ENCODE measurements at places on chromosomes 3 and 15.

DNA sequence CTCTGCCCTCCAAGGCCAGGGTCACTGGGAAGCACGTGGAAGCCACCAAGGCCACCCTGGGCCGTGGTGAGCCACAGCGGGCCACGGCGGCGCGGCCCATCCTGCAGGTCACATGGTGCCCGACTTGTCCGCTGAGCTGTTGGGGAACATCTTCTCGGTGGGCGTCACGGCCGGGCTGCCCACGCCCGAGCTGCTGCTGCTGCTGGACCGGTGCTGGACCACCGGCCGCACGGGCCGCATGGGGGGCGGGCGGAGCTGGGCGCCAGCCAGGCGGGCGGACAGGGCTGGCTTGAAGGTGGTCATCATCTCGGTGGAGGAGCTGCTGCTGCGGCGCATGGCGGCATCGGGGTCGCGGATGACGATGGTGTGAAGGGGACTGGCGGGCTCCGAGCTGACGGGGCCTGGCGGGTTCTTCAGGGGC is 22.1 kb upstream of the RAD18 start:
- no peak for DNase-seq

DNA sequence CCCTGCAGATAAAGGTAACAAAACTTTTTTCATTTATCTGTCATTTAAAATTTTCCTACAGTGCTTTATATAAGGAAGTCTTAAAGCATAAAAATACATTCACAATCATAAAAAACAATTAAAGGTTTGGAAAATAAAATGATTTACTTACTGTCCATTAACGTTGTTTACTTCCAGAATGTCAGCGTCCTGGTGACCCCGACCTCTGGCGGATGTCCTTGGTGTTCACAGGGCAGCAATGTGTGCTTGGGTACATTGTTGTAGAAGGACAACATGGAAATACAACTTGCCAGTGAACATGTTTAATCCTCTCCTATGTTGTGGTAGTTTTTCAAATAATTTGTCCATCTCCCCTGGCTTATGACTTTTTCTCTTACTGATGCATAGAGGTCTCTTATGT is 168.8 kb upstream of the NDN start:
- no peak for DNase-seq

- DNase-seq = no peak
Observed at GRCh38 chr3:74491874-74492273, 122.6 kb downstream of the CNTN3 start.

DNA sequence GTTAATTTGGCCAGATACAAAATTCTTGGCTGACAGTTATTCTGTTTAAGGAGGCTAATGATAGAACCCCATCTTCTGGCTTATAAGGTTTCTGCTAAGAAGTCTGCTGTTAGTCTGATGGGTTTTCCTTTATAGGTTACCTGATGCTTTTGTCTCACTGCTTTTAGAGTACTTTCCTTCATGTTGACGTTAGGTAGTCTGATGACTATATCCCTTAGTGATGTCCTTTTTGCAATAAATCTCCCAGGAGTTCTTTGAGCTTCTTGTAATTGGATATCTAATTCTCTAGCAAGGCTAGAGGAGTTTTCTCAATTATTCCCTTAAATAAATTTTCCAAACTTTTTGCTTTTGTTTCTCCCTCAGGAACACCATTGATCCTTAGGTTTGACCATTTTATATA is 114.1 kb upstream of the CDIN1 start:
- no peak for DNase-seq

DNA sequence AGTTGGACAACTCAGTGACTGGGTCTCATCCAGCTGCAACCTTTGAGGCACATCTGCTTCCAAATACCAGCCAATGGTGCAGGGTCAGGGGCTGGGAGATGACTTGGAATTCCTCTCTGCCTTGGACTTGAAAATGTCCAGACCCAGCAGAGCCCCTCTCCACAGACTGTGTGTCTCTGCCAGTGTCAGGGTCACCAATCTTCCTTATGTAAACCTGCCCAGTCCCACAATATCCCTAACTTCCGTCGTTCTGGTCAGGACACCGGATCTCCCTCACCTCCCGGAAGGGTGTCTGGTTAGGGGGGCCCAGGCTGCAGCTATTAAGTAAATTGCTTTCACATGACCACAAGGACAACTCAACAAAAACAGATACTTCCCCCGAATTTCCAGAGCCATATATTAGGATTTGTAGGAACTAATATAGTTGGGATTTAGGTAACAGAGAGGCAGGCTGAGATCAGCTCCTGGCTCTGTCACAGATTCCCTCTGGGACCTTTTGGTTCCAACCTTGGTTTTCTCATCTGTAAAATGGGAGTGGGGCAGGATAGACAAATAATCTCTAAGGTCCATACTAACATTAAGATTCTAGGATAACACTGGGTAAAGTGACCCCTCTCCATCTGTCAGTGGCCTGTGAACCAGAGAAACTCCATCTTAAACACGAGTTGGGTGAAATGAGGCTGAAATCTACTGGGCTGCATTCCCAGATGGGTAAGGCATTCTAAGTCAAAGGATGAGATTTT is 30.8 kb downstream of the IGDCC3 start:
- DNase-seq = no peak

DNA sequence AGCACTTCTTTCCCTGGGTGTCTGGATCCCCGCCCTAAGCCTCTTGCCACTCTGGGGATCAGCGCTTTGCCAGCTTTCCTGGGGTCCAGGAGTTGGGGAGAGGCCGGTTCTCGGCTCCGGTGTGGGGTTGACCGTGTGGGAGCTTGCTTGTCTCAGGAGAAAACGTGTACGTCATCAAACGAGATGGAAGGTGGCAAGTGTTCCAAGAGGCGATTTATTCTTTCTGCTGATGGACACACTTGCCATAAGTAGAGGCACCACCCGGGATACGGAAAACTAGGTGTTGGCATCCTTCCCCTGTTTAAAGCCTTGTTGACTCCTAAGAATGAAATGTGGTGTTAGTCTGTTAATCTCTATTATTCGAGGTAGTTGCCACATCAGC is 295 bp downstream of the ZWILCH start:
- DNase-seq = no peak

Data from CMK (cell line).